ENCODE measurements at places on chromosomes 7 and 10.
A peak's percentile ranks its signal among the peaks of the same experiment; 100 is the strongest.

- DNase-seq: no peak
Observed at GRCh38 chr7:70566671-70567070, 565.3 kb upstream of the GALNT17 start.

DNA sequence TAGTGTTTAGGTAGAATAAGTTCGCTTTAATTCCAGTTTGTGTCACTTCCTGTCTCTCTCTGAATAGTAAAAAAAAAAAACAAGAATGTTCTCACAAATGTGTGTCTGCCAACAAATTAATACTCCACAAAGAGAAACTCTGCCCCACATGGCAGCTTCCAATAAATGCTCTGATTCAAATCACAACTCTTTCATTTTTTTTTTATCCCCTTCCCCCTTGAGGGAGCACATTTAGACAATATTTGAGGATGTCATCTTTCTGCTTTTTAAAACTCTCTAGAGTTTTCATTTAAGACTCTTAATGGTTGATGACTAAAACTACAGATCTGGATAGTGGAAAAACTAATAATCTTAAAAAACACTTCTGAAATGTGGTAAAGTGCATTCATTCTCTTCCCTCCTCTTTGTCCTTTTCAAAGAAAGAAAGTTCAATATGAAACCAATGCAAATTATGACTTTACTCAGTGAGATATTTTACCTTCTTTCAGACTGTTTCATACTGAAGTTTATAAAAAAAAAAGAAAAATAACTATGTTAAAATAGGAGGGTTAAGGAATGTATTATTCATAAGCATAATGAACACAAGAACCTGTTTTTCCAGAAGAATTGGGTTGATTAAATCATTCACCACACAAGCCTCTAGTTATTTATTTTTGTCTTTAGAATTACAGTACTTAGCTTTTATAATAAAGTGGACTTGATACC is 42.3 kb downstream of the ARID5B start:
- no peak for DNase-seq

GRCh38 chr10:27558612-27559020 is 54.5 kb downstream of the RAB18 start:
- no peak for DNase-seq

- no peak for DNase-seq
Observed at GRCh38 chr7:51731075-51731474, 414.5 kb upstream of the COBL start.

DNA sequence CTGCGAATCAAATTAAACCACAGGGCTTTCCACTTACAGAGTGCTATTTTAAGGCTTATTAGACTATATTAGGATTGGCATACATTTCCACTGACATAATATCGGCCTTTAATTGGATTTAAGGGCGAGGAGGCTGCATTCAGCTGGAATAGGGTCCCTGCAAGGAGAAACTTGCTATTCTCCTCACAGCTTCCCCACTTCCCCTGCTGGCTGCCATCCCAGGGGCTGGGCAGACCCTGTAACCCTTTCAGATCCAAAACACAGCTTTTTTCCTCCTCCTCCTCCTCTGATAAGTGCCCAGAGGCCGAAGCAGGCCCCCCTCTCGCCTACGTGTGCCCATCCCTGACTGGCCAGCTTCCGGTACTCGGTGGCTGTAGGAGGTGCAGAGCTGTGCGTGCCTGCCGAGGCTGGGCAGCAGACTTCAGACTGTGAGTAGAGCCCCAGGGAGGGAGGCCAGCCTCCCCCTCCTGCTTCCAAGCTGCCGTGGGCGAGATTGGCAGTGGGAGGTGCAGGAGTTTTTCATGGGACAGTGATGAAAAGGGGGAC is 224.2 kb downstream of the PLXNA4 start:
- DNase-seq: no peak

DNA sequence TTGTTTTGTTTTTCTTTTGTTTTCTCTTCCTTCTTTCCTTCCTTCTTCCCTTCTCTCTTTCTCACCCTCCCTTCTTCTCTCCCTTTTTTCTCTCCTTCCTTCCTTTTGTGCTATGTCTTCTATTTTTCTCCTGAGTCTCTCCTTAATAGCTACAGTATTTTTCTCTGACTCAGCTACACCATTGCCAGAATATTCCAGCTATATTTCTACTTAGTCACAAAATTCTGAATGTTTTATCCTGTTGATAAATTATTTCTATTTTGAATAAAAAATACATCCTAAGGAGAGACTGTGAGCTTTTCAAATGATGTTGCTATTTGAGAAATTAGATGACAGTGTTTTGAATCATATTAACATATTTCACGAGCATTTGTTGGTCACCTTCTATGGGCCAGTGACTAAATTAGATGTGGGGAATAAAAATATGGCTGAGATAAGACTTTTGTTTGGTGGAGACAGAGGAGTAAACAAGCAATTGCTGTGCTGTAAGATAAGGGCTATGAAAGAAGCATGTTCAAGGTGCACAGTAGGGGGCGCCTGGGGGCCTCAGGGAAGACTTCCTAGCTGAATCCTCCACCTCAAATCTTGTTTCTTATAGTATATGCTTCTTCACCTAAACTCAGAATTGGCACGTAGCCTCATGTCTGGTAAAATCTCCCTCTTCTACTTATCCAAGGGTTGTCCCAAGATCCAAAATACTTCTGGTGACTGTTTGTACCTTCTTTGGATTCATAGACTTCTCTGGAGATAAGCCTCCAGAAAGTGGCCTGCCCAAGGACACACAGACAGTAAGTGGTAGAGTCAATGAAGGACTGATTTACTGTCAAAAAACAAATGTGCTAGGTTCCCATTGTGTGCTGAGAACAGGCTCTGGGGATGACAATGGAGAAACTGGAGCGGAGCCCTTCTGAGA is 115.5 kb upstream of the CREB5 start:
- DNase-seq: peak; percentile 38

GRCh38 chr10:98382691-98383101 is 32.3 kb downstream of the PYROXD2 start:
- DNase-seq: no peak

DNA sequence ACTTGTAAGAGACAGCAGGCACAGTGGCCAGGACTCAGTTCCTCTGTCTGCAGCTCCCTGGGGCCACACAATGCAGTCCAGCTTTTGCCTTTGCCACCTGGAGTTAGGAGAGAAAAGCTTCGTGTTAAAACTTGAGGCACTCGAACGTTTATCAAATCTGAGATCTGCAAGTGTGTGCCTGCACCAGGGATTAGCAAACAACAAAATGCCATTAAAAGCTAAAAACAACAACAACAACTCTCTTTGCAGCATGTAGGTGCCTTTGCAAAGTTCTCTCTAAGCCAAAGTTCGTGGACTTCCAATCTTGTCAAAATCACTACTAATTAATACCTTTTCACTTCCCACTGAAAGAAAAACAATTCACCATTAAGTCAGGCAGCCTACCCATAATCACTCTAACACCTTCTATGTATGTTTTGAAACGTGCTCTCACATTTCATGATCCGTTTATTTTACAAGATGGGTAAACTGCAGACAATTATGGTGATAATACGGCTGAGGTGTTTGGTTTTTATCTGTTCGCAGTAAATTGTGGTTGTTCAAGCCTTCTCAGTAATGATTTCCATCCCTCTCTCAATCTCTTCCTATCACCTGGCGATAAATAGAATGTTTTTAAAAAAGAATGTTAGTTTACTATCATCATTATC is 36.2 kb upstream of the SDK1 start:
- DNase-seq: no peak

DNA sequence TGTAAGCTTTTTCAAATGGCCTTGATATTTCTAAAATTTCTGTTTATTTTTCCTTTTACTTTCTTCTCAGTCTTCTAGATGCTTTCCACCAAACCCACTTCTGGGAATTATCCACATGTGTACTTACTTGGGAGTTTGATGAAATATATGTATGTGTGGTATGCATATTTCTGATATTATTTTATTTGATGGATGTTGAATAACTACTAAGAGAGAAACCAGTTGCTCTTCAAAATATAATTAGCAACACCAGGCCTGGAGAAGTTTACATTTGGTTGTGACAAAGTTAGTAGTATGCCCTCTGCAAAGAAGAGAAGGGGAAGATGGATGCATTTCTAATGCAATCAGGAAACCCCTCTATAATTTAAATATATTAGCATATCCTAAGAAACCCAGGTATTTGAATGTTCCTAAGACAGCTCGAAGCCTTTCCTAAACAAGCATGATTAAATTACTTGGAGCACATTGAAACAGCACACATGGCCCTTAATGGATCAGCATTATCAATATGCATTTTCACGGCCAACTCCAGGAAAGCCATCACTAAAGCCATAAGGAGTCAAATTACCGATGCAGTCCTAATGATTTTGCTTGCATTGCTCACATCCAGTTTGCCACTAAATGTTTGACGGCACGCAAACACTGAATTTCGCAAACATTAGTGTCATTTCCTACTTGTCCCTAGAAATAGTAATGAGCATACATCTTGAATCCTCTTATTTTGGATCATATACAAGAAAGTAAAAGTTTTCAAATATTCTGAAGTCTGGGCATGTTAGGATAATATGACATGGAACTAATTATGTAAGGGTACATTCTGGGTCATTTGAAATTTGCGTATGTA is 393.8 kb downstream of the EXOC4 start:
- DNase-seq: no peak

DNA sequence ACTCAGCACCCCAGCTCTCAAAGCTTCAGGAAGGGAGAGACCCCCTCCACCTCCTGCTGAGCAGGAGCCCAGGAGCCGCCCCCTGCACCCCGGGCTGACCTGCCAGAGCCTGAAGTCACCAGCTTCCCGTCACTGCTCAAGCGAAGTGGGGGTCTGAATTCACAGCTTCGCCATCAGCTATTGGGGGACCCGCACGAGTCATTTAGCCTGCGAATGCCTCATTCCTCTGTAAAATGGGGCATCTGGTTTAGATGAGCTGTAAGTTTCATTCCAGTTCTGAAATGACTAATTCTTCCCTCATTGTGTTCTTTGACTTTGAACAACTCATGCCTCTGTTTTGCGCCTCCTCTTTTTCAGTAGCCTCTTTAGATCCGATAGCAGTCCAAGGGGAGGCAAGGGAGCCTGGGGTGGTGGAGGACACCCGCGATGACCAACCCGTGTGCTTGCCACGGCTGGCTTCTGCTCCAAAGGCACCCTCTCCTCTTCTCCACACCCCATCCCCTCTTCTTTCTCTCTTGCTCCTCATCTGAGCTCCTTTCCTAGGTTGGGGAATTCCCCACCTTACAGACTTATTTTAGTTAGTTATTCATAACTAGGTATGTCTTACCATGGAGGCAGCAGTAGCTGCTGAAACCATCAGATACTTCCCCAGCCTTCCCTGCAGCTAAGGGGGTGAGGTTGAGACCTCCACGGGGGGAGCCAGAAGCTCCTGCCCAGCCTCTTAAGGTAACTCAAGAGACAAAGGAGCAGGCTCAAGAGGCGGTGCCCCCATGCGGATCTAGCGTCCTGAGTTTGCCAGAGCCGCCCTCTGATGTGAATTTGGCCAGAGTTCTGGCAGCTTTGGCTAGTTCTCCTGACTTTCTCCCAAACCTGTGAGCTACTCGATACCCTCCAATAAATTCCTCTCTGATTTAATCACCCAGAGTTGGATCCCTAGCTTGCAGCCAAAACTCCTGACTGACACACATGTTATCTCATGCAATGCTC is 47.7 kb downstream of the RBM17 start:
- DNase-seq: no peak

GRCh38 chr7:74173074-74173473 is 1.1 kb upstream of the EIF4H start:
- no peak for DNase-seq

DNA sequence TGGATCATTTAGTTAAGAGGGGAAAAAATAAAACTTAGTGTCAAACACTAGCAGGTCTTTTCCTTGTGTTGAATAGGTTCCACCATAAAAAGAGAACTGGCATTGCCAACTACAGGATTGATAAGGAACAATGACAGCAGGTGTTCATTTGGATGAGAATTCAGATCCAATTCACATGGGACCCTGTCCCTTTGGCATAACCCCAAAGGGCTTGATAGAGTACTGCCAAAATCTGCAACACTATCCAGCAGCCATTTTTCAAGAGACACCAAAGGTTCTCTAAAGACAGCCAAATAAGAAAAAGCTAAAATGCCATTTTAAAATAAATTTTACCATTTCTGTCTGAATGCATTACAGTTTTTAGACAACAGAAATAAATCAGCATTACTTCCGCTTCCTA is 422.3 kb downstream of the DGKB start:
- DNase-seq: no peak

- no peak for DNase-seq
Observed at GRCh38 chr10:128922619-128923196, 544.3 kb upstream of the MGMT start.

DNA sequence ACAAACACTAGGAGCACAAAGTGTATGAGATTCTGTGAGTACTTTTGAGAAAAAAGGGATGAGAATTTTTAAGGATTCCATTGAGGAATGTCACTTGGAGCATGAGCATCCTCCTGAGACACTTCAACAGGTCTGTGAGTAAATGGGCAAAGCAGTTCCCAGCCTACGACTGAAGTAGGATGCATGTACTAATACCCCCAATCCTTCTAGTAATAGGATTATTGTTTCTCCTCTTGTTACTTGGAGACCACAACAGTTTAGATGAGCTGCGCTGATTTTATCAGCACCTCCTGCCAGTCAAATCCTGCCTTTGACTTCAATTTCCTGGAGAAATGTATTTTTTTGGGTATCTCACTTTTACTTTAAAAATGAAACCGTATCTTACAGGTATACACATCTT is 820 bp downstream of the BBS9 start:
- peak; percentile 16 for DNase-seq

- no peak for DNase-seq
Observed at GRCh38 chr7:36090976-36091873, 61.8 kb upstream of the EEPD1 start.

- DNase-seq: no peak
Observed at GRCh38 chr7:125122173-125122572, 192.5 kb upstream of the POT1 start.

DNA sequence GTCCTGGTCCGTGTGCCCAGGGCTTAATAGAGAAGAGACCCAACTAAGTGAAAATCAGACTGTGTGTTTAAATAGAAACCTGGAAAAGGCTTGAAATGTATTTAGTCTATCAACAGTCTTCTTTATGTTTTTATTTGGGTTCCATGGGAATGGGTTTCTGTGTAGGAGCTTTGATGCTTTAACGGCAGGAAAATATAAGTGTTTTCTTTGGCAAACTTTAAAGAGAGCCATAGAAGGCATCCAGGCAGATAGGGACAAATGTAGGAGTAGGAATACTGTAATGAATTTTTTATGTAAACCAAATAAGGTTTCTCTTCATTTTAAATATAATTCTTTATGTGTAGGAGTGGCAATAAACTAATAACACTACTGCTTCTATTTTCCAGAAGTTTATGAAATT is 989.0 kb downstream of the GATA3 start:
- no peak for DNase-seq

- DNase-seq: no peak
Observed at GRCh38 chr10:11037991-11038390, 20.3 kb downstream of the CELF2 start.

DNA sequence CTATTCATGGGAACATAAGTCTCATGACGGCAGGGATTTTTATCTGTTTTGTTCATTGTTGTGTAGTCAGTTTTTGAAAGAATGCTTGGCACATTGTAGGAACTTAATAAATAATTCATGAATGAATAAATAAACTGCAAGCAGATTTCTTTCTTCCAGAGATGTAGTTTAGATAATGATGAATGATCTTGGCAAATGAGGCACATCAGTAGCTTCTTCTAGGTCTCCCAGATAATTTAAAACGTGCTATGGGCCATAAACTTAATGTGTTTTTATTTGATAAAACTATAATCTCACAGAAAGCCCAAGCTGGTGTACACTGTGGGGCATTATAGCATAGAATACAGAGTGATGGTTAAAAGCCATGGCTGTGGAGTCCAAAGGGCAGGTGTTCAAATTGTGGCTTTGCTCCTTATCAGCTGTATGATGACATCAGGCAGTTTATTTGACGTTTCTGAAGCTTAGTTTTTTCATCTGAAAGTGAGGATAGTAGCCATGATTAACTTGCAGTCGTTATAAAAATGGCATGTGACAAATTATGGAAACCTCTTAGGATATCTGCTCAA is 3.5 kb downstream of the MGAM start:
- DNase-seq: no peak
